ENCODE measurements at places on chromosomes 4 and X.

- no peak for DNase-seq
Observed at GRCh38 chr4:2643555-2643954, 107.1 kb downstream of the FAM193A start.

GRCh38 chr4:99754756-99755155 is 61.9 kb upstream of the DAPP1 start:
- DNase-seq, result peak; percentile 40

DNA sequence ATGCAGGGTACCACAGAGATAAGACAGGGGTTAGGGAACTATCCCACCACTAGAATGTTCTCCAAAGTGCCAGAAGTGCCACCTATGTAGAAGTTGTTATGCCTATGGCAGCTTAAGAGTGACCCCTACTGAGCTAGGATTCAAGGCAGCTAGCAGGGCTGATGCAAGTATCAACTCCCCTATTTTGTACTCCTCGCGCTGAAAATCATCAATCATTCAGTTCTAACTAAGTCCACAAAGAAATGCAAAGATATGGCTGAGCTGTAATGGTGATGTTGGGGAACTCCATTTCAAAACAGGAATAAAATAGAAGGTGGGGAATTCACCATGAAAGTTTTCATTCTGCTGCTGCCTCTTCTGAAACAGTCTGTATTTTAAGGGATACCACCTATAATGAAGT is 13.8 kb downstream of the ACSL4 start:
- no peak for DNase-seq

DNA sequence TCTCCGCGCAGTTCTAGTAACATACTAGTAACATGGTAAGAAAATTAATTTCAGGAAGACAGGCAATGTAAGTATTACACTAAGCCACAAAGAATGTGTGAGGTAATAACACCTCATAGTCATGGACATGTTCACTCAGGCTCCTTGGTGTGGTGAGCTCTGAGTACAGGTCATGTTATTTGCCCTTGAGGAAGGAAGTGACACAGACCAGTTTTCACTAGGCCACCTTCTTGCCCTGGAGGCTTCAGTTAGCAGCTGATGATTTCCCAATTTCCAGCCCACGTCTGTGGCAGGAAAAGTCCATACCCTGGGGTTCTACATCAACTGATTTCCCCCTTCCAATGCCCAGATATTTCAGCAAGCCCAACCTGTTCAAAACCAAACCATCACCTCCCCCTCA is 6.7 kb downstream of the APOO start:
- peak; percentile 94 for DNase-seq

All from epithelial cell of esophagus (primary cell).